ENCODE measurements at places on chromosomes 2 and 18.

DNA sequence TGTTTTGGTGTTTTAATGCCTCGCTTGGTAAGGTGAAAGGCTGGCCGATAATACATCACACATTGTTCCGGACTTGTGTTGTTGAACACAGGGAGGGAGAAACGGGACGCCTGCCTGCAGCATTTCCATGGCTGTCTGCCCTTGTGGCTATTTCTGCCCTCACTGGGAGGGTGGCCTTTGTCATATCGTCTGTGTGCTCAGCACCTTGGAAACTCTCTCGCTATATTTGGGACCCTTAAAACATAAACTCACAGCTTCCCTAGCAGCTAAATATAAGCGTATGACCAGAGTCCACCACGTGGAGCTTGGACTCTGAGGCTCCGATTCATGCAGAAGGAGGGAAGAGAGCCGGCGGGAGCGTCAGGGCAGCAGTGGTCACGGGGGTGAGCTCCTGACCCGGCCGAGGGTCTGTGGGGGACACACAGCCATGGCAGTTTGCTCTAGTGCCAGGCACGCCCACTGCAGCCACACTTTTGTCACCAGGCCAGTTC lies 111.7 kb downstream of the SH3BP4 start:
- no peak for DNase-seq

GRCh38 chr2:123783164-123783563 lies 241.9 kb upstream of the CNTNAP5 start:
- no peak for DNase-seq

DNA sequence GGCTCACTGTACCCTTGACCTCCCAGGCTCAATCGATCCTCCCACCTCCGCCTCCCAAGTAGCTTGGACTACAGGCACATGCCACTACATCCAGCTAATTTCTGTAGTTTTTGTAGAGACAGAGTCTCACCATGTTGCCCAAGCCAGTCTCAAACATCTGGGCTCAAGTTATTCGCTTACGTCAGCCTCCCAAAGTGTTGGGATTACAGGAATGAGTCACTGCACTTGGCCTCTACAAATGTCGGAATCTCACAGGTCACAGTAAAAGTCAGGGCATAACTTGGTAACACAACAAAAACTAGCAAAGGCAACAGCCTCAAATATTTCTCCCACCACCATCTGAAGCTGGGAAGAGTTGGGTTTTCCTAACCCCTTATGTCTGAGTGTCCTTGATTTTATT lies 25.3 kb downstream of the SCG2 start:
- DNase-seq = no peak

DNA sequence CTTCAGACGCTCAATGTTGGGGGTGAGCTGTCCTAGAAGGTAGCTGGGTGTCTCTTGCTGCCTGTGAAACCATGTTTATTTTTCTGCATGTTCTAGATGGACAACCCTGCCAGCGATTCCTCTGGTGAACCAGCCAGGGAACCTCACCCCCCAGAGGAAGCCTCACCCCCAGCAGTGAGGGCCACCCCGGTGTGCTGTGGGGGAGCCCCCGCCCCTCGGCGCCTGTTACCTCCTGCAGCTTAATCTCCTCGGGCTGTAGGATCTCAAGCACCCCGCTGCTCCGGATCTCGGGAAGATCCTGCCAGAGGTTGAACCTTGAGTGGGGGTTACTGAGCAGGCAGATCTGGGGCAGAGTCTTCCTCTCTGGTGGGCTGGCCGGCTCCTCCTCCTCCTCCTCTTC lies 50.0 kb downstream of the SNORC start:
- DNase-seq = no peak

DNA sequence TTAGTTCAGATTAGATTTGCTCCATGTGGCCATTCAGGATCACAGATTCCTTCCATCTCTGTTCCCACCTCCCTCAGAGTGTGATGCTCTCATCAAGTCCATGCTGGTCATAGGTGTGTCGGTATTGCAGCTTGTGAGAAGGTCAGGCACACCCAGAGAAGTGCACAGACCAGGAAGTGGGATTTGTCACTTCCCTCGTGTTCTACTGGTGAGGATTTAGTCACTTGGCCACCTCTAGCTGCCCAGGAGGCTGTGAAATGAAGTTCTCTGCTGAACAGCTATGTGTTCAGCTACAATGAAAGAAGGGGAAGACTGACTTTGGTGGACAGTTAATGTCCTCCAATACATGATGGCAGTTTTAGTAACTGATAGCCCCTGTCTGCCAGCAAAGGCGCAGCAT lies 3.5 kb upstream of the LANCL1 start:
- DNase-seq = no peak

GRCh38 chr2:38622210-38622609 lies 19.5 kb upstream of the HNRNPLL start:
- DNase-seq = no peak

DNA sequence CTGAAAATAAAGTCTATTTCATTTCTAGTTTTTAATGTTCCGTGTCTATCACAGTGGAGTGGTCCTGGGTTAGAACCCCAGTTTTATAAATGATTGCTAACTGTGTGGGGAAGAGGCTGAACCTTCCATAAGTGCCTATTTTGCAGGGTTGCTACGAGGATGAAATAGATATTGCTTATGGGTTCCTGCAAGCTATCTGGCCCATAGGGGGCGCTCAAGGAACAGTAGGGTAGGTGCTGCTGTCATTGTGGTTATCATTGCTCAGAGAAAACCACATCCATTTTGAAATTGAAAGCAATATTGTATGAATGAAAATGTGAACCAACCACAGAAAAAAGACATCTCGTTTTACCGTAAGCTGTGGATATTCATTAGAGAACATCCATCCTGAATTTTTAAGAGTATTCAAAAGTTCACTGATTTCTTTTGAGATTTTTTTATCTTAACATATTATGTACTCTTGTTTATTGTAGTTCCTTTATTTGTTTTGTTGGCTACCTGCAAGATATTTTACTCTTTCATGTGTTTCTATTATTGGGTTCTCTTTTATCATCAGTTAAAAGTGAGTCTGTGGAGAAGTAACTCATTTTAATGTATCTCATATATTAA lies 261.6 kb downstream of the NAPG start:
- peak; percentile 90 for DNase-seq

GRCh38 chr2:50752237-50752636 lies 279.7 kb downstream of the NRXN1 start:
- no peak for DNase-seq

GRCh38 chr2:229669841-229670240 lies 44.5 kb downstream of the DNER start:
- no peak for DNase-seq

DNA sequence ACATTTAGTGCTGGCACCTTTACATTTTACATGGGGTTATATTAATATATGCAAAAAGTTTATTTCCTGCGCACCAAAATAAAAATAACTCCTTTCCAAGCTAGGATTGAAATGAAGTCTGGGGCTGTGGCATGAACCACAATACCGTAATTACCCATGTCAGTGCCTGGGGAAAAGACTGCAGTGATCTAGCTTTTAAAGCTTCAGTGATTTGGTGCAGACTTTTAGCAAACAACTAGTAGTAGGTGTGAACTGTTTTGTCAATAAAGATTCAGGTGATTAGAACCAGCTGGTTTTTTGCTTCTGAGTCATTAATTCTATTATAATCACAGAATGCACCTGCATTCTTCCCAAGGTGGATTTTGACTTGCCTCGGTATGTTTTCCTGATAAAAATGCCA lies 21.2 kb downstream of the EFEMP1 start:
- no peak for DNase-seq

- no peak for DNase-seq
Observed at GRCh38 chr2:130720036-130720435, 8.8 kb upstream of the GPR148 start.

DNA sequence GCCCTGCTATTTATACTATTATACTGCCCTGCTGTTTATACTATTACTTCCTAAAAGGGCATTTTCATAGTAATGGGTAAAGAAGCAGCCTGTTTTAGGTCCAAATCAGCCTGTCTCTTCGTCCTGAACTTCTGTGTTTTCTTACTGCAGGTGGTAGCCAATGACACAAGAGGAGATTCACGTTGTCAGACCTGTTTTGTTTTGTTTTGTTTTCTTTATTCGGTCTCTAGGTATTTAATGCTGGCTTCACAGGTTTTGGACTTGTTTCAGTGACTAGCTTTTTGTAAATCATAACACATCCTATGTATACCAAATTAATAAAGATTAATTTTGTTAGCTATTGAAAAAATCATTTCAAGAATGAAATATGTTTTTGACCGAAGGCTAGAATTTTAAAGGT lies 116.4 kb downstream of the MAP3K20 start:
- no peak for DNase-seq

DNA sequence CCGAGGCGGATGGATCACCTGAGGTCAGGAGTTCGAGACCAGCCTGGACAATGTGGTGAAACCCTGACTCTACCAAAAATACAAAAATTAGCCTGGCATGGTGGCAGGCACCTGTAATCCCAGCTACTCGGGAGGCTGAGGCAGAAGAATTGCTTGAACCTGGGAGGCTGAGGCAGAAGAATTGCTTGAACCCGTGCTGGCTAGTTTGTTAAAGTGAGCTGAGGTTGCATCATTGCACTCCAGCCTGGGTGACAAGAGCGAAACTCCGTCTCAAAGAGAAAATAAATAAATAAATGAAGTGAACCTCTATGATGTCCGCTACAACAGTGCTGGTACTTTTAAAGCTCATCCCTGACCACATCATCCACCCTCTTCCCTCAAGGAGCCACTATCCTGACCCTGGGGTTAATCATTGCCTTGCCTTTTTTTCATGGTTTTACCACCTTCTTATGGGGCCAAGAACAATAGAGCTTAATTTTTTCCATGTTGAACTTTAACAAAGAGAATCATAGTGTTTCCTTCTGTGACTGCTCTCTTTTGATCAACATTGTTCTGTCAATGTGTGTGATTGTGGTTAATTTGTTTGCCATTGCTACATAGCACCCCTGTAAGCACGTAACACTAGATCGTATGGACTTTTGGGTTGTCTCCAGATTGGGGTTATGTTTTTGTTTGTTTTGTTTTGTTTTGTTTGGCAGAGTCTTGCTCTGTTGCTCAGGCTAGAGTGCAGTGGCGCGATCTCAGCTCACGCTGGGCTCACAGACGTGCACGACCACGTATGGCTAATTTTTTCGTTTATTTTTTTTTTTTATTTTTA lies 17.1 kb upstream of the ATRAID start:
- no peak for DNase-seq

DNA sequence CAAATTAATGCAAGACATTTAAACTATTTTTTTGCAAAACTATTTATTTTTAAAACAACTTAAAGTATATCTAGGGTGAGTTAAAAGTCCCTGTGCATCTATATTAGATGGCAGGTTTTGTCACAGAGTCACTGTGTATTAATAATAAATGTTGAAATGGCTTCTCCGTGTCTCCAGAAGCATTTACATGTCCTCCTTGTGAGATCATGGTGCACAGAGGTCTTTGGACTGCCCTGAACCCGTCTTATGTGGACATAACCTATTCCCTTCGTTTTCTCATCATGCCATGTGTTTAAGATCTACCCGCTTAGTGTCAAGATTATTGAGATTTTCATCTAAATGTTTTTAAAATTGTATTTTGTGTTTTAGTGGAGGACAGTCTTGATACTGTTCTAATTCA lies 39.3 kb downstream of the SOCS6 start:
- no peak for DNase-seq

DNA sequence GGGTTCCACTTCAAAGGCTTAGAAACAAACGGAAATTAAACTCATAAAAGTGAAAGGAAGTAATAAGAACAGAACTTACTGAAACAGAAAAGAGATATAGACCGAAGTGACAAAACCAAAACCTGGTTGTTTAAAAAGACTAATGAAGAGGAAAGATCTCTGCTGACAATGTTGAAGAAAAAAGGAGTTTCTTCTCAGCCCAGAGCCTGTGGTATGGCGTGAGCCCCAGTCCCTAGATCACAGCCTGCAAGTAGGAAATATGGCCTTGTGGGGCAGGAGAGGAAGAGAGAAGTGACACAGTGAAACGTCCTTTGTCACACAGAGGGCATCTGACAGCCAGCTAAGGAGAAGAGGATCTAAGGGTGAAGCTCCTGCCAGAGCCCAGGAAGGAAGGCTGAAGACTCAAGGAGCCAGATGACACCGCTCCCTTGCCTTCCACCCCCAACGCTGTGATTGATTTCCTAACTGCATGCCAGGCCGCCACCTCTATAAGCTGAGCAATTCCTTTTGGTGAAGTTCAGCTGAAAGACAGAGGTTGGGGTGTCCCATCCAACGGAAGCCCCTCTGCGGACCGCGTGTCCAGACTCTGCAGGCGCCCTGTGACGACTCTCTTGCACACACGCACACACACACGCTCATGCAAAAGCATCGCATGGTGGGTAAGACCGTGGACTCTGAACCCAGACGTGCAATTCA lies 141.1 kb downstream of the HDAC4 start:
- DNase-seq = no peak

DNA sequence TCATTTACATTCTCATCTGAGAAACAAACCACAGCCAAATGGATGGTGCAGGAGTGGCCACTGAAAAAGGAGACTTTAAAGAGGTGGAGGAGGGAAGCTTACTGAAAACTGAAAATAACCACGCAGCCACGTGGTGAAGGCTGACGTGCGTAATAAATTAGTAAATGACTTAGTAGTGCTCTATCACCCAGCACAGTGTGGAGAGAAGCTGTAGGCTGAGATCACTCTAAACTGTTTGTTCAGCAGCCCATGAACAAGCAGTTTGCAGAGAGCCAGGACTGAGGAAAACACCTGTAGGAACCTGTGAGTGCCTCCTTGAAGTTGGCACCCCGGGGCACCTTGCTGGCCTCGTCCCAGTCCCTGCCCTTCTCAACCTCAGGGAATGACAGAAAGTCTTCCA lies 193.0 kb downstream of the TXNL1 start:
- no peak for DNase-seq

GRCh38 chr2:79122676-79123075 lies 2.4 kb downstream of the REG1A start:
- DNase-seq = no peak

- no peak for DNase-seq
Observed at GRCh38 chr18:62611453-62612288, 88.8 kb downstream of the ZCCHC2 start.

GRCh38 chr2:1455466-1455865 lies 42.2 kb downstream of the TPO start:
- DNase-seq = no peak

DNA sequence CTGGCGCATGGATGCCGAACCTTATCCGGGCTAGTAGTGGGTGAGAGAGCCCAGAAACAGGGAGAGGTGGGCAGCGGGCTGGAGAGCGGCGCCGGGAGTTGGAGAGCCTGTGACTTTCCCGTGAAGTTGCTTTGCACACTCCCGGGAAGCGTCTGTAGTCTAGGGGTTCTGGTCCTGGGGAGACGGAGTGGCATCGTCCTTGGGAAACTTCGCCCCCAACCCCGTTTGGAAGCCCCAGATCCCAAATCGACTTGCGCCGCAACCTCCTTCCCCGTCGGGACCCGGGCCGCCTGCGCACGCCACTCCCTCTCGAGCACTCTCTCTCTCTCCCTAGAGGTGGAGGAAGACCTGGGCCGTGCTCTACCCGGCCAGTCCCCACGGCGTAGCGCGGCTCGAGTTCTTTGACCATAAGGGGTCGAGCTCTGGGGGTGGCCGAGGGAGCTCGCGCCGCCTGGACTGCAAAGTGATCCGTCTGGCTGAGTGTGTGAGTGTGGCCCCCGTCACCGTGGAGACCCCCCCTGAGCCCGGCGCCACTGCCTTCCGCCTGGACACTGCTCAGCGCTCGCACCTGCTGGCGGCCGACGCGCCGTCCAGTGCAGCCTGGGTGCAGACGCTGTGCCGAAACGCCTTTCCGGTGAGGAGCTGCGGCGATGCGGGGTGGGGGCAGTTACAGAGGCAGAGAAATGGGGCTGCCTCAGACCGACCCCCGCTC lies 456 bp downstream of the DOK1 start:
- peak; percentile 23 for DNase-seq

- DNase-seq = no peak
Observed at GRCh38 chr2:211204456-211204855, 648.1 kb downstream of the CPS1 start.

Data from stimulated activated CD4-positive, alpha-beta T cell treated with anti-CD3 and anti-CD28 coated beads, Interleukin-4, amount 100 ng/mL, for 48 hours (primary cell).